ENCODE measurements at places on chromosomes 3 and 15. TPM values are rescaled to one million over a fixed set of nuclear protein-coding genes. Genes with fewer than 3 reads are reported as not detected.

- DNase-seq, result no peak
These were observed 91.5 kb downstream of the CD47 start for GRCh38 chr3:107999215-107999775.

Gene CYP1A1
- 1.7 TPM for total RNA-seq

Gene GTF2A2
- total RNA-seq, result 143 TPM

GRCh38 chr15:60912984-60913697 is 316.0 kb downstream of the RORA start:
- DNase-seq, result no peak

- DNase-seq, result no peak
These were observed 37.3 kb downstream of the RFT1 start for GRCh38 chr3:53092942-53093341.

GRCh38 chr3:174325834-174326700 is 533.1 kb upstream of the NAALADL2 start:
- DNase-seq, result no peak

DNA sequence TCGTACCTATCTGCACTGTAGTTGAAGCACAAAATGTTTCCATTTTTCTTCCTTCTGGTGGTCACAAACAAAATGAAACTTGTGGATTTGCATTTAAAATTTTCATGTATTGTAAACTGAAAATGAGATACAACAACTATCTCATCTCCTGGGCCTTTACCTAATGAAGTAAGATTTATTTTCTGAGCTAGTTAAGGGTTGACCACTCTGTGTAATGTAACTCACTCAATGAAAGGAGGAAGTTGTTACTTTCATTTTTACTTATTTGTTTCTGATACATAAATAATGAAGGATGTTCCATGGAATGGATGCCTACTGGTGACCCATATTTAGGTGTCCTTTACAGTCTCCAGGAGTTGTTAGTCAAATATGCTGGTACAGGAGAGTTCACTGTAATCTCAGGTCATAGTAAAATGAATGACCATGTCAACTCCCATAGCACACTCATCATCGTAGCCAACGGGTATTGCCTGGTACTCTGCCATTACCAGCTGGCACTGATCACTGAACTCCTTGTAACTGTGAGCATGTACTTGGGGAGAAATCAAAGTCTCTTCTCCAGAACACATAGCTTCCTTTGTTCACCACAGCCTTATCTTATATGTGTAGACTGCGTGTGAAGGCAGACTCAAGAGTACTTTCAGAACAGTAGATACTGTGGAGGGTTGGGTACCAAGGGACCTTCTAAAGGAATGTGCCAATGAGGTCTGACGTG is 474.2 kb upstream of the ROBO2 start:
- DNase-seq, result no peak

DNA sequence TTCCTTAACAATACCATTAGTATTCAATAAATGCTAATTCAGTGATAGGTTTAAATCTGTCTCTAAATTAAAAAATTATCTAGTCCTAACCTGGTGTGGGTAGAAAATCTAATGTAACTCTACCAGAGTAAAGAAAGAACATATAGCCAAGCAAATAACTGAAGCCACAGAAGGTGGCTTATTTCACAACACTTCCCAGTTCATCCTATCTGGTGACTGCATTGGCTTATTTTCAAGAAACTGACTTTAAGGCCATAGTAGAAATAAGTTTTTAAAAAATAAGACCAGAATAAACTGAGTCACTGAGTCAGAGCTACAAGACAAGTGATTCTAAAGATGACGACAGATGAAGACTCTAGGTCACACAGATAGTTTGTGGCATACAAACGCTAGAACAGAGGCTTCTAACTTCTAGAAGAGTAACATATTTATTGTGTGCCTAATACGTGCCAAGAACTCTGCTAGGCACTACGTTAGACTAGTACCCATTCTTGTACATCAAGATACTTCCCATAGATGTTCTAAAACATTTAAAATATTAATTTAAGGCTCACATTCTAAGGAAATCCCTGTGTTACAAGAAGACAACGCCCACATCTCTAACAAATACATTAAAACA is 25.9 kb downstream of the TMCC1 start:
- no peak for DNase-seq

Gene CHST13
- not detected for total RNA-seq

DNA sequence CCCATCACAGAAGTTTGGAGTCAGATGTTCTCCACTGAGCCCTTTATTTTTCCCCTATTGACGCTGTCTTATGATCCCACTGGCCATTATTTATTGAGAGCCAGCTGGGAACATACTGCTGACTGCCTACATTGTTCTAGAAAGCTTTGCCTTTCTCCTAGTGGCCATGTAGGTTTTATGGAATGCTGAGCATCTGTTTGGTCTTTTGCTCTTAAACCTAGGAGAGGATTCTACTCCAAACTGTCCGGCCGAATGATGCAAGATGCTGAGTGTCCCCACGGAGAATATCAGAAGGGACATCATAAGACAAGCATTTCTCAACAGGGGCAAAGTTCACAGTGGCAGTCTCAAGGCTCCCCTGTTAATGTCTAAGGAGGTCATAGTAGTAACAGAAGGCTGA is 171.4 kb downstream of the ARRDC4 start:
- DNase-seq, result no peak

DNA sequence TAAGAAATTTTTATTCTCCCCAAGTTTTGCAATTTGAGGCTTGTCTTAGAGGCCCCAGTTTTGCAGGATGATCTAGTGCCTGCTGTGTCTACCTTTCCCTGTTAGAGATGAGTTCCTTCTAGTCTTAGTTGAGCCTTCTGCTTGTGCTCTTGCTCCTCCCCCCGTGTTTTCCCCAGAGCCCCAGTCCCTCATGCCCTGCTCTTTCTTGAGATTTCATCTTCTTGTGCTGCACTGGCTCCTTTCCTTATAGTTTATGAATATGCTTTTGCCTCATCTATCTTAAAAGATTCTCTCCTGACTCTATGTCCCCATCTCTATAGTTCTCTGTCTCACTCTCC is 4.7 kb downstream of the GAP43 start:
- DNase-seq, result no peak

- no peak for DNase-seq
These were observed 70.7 kb downstream of the IQSEC1 start for GRCh38 chr3:13002398-13003124.

Gene USP13
- total RNA-seq, result 25.2 TPM

GRCh38 chr3:195111319-195111705 is 159.6 kb downstream of the XXYLT1 start:
- DNase-seq, result no peak

- DNase-seq, result no peak
These were observed 41.0 kb upstream of the B3GNT5 start for GRCh38 chr3:183212096-183212495.

Gene CD96
- not detected for total RNA-seq

Gene IQCF5
- not detected for total RNA-seq

DNA sequence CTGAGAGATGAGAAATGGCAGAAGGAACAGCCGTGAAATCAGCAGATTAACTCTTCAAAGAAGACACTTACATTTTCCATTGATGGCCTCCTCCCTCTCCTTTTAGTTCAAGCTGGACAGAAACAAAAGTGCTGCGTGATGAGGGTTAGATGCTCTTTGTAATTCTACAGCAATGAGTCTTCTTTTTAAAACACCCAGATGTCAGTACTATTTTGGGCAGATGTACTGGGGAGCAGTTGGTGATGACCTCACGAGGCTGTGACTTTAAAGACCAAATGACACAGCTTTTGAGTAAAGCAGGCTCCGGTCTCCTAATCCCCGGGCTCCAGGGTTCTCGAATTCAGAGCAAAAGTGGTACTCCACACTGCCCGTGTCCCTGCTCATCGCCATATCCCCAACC is 198.2 kb downstream of the SLCO3A1 start:
- no peak for DNase-seq

DNA sequence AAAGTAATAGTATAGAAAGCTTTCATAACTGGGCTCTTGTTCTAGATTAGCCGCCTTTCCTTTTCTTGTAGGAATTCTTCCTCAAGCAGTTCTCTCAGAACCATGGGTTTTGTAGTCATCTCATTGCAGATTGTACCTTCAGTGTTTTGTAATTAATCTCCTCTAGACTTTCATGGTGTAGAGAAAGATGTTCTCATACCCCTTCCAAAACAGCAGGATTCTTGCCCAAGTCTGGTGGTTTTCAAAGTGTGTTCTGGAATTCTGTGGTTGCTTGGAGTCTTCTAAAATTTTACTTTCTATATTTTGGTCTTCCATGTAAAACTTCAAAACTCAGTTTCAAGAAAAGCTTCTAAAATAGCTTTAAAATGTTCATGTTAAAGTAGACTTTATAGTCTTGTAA is 293.8 kb downstream of the PTPRG start:
- DNase-seq, result no peak

Gene ZNF662
- total RNA-seq, result not detected

GRCh38 chr15:85956532-85957275 is 123.0 kb upstream of the AGBL1 start:
- DNase-seq, result no peak

DNA sequence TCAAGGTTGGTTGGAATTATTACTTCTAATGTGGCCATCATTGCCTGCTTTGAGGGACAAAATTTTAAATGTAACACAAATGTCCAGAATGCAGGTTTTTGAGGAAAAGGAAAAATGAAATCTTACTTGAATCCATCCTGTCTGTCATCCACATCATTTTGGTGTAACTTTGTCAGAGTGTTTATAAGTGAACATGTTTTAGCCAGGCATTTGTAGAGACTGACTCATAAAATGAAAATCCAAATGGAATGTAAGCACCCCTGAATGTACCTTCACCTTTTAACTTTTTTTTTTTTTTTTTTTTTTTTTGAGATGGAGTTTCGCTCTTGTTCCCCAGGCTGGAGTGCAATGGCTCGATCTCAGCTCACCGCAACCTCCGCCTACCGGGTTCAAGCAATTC is 141.8 kb upstream of the BNIP2 start:
- DNase-seq, result no peak

Gene CDCP1
- not detected for total RNA-seq

Gene CASR
- not detected for total RNA-seq
